ENCODE measurements at places on chromosomes 16 and 17.

DNA sequence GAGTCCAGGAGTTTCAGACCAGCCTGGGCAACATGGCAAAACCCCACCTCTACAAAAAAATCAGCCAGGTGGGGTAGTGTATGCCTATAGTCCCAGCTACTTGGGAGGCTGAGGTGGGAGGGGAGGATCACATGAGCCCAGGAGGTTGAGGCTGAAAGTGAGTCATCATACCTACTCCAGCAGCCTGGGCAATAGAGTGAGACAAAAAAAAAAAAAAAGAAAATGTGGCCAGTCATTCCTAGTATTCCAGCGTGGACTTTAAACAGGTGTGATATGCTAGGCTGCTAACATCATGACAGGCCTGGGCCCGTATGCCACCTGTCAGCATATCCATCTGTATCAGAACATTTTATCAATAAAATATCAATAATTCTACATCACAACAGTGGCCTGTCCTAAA lies 143.3 kb downstream of the AATF start:
- DNase-seq, result no peak

- no peak for DNase-seq
Observed at GRCh38 chr16:72424757-72425156, 252.8 kb upstream of the PMFBP1 start.

DNA sequence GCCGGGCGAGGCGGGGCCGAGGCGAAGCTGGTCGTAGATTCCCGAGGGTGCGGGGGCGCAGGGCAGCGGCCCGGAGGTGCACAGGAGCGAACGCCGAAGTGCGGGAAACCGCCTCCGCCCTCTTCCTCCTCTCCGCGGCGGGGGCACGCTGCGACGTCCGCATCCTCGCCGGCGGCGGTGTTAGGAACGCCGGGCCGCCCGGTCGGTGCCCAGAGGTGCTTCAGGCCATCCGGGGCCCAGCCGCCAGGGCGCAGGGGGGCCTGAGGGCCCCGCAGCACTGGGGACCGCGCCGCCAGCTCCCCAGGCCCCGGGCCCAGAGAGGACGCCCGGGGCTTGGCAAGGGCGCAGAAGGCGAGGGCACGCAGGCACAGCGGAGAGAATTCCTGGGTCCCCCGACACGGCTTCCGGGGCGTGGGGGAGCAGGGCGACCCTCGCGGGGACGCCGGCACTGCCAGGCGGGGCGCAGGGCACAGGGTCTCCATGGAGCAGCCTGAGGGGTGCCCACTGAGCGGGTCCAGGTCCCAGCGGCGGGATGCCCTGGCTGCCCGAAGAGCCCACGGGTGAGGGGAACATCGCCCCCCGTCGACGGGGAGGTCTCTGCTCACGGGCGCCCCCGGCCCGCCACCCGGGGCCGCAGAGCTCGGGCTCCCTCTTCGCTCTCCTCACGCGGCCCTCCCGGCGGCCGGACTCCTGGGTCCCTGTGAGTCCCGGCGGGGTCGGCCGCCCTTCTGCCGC lies 576 bp downstream of the EPOP start:
- DNase-seq, result no peak

GRCh38 chr17:82217120-82217529 lies 4.5 kb upstream of the CCDC57 start:
- DNase-seq, result no peak

DNA sequence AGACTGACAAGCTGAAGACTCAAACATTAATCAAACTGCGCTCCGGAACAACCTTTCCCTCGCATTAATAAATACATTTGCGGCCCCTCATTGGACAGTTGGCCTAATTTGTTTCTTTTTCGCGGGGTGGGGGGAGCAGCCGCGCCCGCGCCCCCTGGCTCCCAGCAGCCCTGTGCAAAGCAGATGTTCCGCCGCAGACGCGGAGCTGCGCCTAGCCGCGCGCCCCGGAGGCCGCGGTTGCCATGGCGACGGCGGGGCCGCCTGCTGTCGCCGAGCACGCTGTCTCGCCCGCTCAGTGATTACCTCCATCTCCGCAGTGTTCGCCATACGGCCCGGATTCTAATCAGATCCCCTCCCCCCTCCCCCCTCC lies 25.5 kb downstream of the COPZ2 start:
- peak; percentile 21 for DNase-seq

GRCh38 chr16:49351096-49351487 lies 22.5 kb upstream of the C16orf78 start:
- no peak for DNase-seq

DNA sequence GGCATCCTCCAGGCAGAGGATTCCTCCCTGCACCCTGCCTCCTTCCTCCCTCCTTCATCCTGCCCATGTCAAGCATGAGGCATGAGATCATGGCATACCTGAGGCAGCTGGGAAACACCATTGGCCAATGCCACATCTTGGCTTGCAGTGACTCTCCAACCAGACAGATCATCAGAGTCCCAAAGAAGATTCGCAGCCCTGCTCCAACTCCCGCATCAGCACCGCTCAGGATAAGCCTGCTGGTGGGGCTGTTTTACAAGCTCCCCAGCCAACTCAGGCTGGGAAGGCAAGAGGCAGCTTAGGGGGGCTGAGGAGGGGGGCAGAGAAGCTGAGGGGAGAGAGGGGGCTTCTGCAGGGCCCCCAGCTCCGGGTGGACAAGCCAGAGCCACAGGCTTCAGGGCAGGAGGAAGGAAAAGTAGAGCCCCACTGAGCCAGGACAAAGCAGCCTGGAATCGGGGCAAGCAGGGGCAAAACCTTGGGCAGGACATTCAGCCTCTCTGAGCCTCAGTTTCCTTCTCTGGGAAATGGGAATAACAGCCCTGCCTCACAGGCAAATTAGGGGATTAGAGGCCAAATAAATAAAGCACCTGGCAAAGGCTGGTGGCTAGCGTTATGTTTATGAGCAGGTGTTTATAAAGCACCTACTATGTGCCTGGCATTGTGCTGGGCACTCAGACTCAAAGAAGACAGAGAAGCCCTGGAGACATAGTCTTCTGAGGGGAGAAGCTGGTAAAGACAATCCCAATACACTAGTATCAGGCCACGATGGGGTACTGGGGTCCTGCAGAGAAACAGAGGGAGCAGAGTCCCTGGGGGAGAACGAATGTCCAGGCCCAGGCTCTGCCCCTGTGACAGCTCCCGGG lies 88.1 kb downstream of the GOSR1 start:
- DNase-seq, result no peak

Measured in activated naive CD4-positive, alpha-beta T cell (primary cell).